Forelimb muscle (tissue), 1 donor: ENCODE measurements at places on chromosomes 12 and 14. TPM values are rescaled to one million over a fixed set of nuclear protein-coding genes. Genes with fewer than 3 reads are reported as not detected.

RNASE4 gene
- polyA plus RNA-seq, result 4.2 TPM

NANOG gene
- 0.13 TPM for polyA plus RNA-seq

SOX5 gene
- 1.5 TPM for polyA plus RNA-seq

DNA sequence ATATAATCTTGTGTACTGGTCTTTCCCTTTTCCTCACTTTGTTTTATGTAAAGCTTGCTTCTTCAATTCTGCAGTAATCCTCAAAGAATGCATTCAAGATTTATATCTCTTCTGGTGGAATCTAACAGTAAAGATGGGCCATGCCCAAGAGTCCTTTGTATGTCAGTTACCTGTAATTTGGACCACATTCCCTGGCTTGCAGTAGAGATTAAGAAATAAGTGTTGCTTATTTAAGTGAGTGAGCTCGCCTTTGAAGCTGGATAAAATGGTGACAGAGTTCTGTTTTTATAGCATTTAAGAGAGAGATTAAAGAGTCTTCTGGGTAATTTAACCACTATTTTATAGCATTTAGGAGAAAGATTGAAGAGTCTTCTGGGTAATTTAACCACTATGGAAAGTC, 262.1 kb upstream of the ATP2B1 start:
- DNase-seq, result no peak

DNA sequence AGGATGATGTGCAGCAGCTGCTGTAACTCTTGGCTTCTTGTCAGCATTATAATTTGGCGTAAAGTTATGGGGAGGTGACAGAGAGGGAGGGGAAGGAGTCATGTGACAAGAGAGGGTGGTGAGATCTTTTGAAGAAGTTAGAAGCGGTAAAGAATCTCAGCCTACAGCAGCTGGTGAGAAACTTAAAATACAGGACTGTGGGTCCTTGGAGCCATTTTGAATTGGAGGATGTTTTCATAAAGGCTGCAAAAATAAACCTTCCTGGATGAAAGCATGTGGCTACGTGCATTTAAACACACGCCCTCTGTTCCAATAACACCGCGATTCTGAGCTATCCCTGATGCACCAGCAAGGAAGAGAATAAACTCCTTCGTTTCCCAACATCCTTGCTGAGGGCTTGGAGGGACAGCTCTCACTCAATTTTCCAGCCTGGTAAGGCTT, 133.7 kb downstream of the TMEM30B start:
- no peak for DNase-seq

GRCh38 chr14:104323551-104324175, 185.3 kb downstream of the KIF26A start:
- DNase-seq, result no peak

DNA sequence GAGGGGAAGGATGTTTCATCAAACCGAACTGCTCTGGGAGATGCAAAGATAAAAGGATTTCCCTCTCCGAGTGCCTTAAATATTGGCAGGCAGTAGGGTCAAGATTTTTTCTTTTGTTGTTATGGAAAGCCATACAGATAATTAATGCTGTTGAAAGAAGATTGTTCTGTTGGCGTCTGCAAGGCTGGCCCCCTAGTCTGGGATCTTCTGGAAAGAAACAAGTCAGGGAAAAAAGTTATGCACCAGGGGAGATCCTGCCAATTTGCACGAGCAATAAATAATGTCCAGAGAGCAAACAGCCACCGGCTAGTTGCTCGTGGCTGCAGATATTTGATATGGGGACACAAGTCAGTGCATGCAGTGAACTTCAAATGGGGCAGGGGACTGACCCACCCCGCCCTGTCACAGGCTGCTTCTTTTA, 202.1 kb upstream of the MYL2 start:
- no peak for DNase-seq

DNA sequence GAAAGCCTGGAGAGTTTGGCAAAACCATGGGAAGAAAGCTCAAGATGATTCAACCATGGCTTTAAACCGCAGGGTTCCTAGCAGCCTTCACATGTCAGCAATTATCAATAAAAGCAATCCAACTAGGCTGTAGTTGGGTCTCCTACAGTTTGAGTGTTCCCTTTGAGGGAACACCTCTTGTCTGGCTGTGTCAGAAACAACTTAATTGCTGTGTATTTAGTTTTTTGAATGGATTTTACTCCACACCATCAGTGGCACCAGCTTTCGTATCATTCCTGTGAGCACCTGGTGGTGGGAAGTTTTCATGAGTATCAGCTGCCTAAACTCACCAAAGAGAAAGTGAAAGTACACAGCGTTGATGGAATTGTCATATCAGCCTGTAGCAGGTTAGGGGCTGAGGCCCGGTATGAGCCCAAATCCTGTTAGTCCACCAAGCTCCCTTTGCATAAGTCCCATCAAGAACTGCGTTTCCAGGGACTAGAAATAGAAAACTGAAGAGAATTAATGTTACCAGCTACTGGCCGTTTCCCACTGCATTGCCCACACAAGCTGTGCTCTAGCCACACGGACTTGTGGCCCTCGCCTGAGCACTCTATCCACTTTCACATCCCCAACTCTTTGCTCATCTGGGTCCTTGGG, 10.9 kb upstream of the IL26 start:
- DNase-seq, result no peak

- DNase-seq, result no peak
These were observed 4.7 kb downstream of the SYNE2 start for GRCh38 chr14:63857466-63858030.
